Testis (tissue), 5 donors: ENCODE measurements at places on chromosomes 7 and 10.

GRCh38 chr10:5976512-5977470 lies 552 bp downstream of the IL15RA start:
- peak; percentile 47 for DNase-seq

DNA sequence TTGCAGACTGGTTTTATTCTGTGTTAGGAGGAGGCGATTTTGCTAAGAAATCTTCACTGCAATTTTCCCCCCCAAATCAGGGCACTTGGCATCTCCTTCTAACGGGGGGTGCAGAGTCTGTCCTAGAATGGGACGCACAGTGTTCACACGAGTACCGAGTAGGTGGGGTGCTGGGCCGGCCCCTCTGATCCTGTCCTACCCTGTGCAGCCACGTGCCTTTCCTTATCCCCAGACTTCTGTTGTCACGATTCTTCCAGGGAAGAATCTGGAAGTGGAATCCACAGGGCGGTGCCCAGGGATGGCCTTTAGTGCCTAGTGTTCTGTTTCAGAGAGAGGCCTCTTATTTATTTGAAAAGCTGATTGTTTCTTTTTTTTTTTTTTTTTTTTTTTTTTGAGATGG lies 16.4 kb downstream of the CUX1 start:
- DNase-seq = no peak

- DNase-seq = no peak
Measured at GRCh38 chr10:48451969-48452878, 145.7 kb downstream of the MAPK8 start.

DNA sequence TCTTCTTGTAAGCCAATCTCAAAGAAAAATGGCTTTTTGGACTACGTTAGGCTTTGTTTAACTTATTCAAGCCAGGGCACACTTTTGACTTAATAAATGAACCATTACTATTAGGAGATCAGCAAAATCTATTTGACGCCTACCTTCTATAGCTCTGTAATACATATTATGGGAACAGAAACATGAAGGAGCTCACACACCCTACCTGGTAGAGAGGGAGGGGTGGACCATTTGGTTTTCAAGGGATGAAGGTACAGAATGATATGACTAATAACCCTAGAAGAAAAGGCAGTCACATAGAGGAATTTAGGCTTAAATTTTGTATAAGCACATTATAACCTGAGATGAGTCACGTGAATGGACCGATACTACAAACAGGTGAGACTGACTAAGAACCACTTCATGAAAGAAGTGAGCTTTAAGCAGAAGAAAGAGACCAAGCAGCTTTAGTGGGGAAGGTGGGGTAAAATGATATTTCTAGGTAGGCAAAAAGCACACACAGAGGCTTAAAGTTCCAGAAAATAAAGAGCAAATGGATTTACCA lies 106.8 kb upstream of the CTTNBP2 start:
- DNase-seq = no peak

DNA sequence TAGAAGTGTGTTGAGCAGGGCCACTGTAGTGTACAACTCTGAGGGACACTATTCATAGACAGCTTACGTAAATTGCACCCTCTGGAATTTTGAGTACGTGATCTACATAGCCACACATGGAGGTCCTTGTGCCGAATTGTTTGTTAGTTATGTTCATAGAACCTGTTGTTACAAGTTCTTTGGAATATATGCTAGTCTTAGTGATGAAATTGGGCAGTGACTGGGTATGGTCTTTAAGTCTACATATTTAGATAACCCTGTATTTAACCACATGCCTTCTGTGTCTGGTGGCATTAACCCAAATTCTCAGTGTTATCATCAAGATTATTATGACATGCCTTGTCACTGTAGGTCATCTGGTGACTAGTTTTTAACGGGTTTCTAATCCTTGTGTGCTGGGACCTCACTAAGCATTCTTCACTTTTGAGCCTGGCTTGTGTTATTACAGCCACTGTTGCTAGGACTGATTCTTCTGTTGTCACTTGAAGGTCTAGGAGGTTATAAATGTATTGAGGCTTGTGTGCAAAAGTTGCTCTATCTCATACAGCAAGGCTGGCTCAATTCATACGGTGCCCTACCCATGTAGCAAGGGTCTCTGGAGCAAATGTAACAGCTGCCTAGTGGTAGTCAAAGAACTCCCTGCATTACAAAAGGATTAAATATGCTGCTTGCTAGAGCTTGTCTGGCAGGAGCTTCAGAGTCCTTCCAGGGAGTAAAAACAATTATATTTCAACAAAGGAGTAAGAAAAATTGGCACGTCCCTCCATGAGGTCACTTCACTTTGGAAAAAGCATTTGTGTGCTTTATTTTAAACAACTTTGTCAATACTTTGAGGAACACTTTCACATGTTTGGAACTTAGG lies 65.4 kb downstream of the CDK14 start:
- no peak for DNase-seq

GRCh38 chr7:19066170-19066569 lies 51.3 kb downstream of the TWIST1 start:
- DNase-seq = no peak

GRCh38 chr10:102460836-102461186 lies 9.5 kb upstream of the C10orf95 start:
- DNase-seq = no peak

- DNase-seq = no peak
Measured at GRCh38 chr10:75592791-75593643, 161.6 kb downstream of the LRMDA start.

DNA sequence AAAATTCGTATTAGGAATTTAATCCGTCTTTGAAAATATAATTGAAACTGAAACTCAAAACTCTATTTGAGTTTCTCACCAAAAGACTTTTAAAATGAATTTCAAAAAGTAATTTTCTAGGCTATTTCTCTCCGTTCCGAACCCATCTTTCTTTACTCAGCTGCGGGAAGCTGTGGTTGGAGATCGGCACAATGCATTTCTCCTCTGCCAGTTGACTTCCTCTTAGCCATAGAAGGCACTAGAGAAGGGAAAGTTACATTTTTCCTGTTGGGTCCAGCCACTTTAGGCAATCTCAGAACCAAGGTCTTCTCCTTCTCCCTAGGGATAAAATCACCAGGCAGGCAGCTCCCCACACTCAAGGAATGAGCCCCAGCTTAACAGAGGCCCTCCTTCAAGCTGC lies 133.6 kb upstream of the COL1A2 start:
- DNase-seq = no peak

DNA sequence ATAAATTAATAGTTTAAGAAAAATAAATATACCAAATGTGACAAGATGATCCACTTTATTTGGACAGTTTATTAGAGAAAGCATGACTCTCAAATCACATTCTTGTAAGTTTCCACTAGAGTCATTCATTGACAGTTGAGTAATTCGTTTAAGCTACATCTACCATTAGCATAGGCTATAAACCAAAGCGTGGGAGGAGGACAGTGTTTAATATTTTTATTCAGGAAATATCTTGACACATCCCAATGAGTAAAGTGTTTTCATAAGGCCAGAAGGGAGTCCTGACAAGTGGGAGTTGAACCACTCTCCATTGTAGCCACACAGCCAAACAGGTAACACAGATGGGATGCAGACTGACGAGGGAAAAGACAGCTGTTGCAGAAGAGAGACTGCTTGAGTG lies 386.5 kb upstream of the SEMA3D start:
- DNase-seq = no peak

DNA sequence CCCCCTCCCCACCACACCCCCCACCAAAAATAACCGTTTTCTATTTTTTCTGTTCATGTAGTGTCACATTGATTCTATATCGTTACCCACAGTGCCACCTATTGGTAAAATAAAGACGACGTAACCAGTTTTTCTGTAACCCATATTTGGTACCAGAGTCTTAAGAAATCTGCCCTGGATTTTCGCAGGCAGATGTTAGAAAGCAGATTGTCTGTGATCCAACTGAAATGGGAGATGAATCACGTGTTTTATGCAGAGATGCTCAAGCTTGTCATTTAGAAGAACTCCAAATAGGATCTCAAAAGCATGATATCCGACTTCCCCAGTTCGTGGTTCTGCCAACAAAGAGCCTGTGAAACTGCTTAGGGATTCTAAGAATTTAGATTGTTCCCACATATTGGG lies 261.1 kb upstream of the CSTF2T start:
- DNase-seq = no peak

GRCh38 chr7:137920637-137921399 lies 74.0 kb upstream of the DGKI start:
- DNase-seq = no peak

DNA sequence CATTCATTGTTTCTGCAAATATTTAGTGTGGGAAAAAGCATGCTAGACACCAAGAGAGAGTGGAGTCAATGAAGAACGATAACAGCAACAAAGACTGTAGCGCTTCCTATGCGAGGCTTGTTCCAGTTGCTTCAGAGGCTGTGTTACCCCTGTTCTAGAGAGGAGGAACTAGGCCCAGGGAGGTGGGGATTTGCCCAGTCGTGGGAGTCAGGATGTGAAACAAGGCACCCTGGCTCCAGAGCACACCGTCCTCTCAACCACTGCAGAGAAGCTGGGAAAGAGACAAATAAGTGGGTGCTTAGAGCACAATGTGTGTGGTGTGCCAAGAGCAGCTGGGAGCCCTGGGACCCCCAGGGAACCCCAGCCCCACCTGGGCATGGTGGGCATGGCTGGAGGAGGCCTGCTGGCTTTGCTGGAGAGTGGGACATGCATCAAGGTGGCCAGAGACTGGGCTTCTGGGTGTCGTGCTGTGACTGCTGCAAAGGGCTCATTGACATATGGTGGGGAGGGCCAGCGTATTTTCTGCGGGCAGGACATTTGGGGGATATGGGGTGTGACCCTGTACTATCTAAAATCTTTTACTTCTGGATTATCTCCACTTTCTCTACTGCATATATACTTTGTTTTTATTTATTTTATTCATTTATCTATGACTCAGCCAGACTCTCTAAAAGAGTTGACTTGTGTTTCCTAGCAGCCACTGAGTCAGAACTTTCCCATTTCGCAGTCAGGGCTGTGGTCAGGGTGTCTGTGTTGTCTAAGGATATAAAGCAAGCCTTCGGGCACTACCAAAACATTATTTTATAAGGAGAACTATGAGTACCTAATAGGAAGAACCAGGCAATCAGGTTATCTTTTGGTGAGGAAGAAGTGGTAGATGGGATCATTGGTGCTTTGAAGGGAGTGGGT lies 95.4 kb downstream of the TCF7L2 start:
- DNase-seq = no peak

DNA sequence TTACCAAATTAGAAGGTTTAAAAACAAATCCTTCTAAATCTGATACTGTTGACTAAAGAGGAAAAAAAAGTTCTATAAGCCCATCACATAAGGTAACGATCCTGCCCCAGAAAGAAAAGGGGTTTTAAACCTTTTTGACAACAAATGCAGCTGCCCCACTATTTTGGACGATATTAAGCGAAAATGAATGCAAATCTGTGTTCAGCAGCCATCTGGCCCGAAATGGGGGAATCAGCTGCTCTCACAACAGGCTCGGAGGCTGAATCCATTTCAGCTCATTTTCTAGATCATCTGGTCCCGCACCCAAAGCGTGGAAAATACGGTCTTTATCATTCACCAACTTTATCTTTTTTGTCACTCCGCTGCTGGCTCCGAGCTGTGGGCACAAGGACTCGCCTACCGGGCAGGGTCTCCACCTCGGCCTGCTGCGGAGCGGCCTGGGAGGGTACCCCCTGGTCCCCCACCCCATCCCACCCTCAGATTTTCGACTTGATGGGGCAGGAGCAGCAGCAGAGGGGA lies 2.4 kb upstream of the EBF3 start:
- DNase-seq = no peak

DNA sequence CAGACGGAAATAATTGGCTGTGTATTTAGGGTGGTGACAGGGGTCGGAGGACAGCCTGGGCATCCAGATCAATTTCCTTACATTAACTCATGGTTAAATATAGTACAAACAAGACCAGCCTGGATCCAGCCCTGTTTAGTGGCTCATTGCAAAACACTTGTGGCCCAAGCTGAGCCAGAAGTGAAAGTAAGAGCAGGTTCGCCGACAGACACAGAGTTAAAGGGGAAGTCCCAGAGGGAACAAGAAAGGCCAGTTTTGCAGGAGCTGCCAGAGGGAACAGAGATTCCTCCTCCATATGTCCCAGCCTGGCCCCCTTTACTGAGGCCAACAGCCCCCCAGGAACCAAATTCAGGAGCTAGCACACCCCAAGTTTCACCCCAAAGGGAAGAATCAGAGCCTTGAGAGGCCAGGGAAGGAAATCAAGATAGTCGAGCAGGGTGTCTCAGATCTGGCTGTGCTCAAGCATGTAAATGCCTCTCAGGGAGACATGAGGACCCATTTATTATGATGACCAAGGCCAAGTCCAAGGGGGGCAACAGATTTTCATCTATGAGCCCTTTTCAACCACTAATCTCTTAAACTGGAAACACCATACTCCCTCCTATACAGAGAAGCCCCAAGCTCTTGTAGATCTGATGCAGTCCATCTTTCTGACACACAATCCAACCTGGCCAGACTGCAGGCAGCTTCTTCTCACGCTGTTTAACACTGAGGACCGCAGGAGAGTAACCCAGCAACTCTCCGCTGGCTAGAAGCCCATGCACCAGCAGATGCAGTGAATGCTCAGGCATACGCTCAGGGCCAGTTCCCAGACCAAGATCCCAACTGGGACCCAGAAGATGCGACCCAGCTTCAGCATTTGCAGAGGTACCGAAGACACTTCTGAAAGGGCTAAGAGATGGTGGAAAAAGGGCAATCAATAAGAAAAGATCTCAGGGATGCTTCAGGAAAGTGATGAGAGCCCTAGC lies 15.9 kb upstream of the ADCK2 start:
- peak; percentile 47 for DNase-seq

DNA sequence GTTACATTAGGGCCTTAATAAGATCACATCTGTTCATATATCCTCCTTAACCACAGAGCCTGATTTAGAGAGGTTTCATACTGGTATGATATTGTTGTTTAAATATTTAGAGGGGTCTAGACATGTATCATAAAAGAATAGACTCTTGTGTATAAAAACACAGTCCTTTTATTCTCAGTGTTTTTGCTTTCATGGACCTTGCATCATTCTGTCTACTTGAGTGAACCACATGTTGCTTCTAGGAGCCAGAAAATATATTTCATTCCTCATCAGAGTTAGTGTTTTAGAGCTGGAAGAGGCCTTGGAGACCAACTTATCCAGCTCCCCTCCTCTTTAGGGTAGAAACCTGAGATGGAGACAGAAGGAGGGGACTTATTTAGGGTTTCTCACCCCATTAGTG lies 312.8 kb downstream of the LRMDA start:
- DNase-seq = no peak
